Left ventricle myocardium inferior (tissue), 1 donor: ENCODE measurements at places on chromosomes 1 and 21.

DNA sequence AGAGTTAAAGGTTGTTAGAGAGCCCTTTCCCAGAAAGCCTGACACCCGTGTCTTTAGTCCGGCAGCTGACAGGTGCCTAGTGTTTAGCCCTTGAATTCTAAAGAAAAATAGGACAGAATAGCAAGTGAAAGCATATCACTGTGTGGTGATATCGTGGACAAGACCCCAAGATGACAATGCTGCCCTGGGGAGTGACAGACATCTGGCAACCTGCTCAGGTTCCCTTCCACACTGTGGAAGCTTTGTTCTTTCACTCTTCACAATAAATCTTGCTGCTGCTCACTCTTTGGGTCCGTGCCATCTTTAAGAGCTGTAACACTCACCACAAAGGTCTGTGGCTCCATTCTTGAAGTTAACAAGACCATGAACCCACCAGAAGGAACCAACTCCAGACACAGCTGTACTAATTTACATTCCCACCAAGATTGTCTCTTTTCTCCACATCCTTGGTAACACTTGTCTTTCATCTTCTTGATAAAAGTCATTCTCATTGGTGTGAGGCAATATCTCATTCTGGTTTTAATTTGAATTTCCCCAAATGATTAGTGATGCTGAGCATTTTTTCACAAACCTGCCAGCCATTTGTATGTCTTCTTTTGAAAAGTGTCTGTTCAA is 107.6 kb upstream of the SGIP1 start:
- H3K4me1 ChIP-seq: no peaks in the 10 kb centered on the region
- H3K27ac ChIP-seq: no peak overlapping the region
- H3K27me3 ChIP-seq: no peaks in the 10 kb centered on the region
- DNase-seq: no peak

GRCh38 chr1:150121236-150121862 is 28.4 kb upstream of the PLEKHO1 start:
- H3K27me3 ChIP-seq: no peaks in the 10 kb centered on the region
- H3K27ac ChIP-seq: no peak overlapping the region
- H3K36me3 ChIP-seq: peaks cover 23% of the 10 kb centered on the region
- DNase-seq: no peak
- H3K4me1 ChIP-seq: no peaks in the 10 kb centered on the region
- no peak overlapping the region for H3K4me3 ChIP-seq

- peaks cover 5% of the 10 kb centered on the region for H3K27me3 ChIP-seq
- peaks cover 41% of the 10 kb centered on the region for H3K4me1 ChIP-seq
- H3K27ac ChIP-seq: no peak overlapping the region
- no peak overlapping the region for H3K4me3 ChIP-seq
Measured at GRCh38 chr1:179821524-179821923, 56.1 kb downstream of the TOR1AIP2 start.

- peaks cover 6% of the 10 kb centered on the region for H3K27me3 ChIP-seq
- no peak overlapping the region for H3K4me3 ChIP-seq
- no peaks in the 10 kb centered on the region for H3K4me1 ChIP-seq
Measured at GRCh38 chr1:223524930-223525451, 131.8 kb downstream of the CCDC185 start.

DNA sequence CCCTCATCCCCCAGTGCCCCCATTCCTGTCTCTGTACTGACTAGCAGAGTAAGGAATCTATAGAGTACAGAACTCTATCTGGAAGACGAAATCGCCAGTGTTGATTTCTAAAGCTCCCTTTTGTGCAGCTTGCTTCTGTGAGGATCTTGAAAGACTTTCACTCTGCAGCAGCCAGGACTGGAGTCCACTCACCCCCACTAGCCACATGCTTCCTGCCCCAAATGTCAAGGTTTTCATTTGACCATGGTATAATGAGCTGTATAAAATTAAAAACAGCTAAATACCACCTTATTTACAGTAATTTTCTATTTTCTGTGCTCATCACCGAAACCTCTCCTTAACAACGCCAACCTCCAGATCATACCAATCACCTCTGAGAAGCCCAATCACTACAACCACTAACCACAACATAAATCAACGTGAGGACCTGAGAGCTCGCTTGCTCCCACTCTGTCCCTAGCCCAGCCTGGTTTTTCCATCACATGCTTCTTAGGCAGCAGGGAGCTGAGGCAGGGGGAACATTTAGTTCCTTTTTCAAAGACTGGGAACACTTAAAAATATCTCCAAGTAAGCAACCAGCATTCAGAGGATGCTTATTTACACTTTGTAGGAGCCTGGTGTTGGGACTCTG is 56.1 kb upstream of the IRF2BP2 start:
- H3K27me3 ChIP-seq: no peaks in the 10 kb centered on the region
- no peaks in the 10 kb centered on the region for H3K4me1 ChIP-seq
- no peaks in the 10 kb centered on the region for H3K36me3 ChIP-seq
- no peak for DNase-seq
